ENCODE measurements at places on chromosomes 12 and 14.

- DNase-seq: no peak
Measured at GRCh38 chr12:19398376-19399363, 40.6 kb upstream of the AEBP2 start.

GRCh38 chr12:104582739-104583138, 126.0 kb downstream of the CHST11 start:
- DNase-seq: no peak

- DNase-seq: peak; percentile 76
Measured at GRCh38 chr14:104794099-104794498, 1.4 kb downstream of the AKT1 start.

DNA sequence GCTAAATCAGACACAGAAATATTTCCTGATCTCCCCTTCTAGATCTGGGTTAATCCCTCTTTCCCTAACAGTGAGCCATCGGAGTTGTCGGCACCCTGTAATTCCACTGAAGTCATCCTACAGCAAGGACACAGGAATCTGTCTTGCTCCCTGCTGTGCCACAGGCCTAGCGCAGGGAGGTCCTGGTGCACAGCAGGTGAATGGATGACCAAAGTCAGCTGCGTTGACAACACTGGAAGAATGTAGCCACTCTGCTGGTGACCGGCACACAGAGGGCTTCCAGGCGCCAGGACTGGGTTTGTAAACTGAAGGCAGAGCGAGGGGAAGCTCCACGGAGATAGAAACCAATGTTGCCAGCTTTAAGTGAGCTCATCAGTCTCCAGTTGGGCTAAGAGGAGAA, 23.6 kb downstream of the TMEM229B start:
- no peak for DNase-seq

GRCh38 chr14:104639471-104639870, 34.9 kb upstream of the TMEM179 start:
- DNase-seq: no peak

DNA sequence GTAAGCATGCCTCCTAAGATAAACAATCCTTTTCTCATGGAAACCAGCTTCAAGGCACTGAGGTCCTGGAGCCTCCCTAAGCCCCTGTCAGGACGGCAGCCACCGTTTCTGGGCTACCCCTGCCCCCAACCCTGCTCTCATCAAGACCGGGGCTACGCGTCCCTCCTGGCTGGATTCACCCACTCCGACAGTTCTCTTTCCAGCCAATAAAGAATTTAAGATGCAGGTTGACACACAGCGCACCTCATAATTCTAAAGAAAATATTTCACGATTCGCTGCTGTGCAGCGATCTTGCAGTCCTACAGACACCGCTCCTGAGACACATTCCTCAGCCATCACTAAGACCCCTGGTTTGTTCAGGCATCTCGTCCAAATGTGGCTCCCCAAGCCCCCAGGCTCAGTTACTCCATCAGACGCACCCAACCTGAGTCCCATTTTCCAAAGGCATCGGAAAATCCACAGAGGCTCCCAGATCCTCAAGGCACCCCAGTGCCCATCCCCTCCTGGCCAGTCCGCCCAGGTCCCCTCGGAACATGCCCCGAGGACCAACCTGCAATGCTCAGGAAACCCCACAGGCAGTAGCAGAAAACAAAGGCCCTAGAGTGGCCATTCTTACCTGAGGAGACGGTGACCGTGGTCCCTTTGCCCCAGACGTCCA, 336.3 kb downstream of the TMEM121 start:
- DNase-seq: no peak

GRCh38 chr14:79161571-79161970, 991.4 kb downstream of the NRXN3 start:
- peak; percentile 64 for DNase-seq

- DNase-seq: no peak
Measured at GRCh38 chr12:115085594-115085993, 401.6 kb upstream of the TBX3 start.

DNA sequence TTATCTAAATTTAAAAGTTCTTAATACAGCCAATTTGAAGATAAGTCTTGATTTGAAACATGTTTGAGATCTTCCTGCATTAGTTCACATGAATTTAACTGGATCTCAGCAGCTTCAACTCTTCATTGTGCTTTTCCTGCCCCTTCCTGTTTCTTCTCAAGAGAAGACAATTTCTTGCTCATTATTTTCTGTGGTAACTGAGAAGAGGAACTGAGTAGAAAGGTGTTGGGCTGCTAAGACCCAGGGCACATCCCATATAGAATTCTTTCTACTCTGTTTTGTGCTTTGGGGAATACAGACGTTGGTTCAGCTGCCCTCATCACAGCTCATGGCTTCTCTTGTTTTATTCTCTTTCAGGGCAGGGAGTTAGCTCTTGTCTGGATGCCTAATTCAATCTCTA, 110.2 kb downstream of the SNAPC1 start:
- no peak for DNase-seq

DNA sequence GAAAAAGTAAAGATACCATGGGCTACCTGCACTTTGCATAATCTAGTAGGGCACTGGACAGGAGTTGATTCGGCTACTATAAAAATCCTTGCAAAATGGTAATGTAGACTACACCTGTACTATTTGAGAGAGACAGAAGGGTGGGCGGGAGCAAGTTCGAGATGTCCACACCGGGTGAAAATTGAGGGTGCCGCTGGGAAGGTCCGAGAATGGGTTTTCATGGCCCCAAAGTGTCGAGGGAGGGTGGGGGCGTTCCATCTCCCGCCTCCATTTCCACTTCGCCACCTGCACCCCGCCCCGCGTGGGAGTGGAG, 648 bp downstream of the SNX6 start:
- no peak for DNase-seq

DNA sequence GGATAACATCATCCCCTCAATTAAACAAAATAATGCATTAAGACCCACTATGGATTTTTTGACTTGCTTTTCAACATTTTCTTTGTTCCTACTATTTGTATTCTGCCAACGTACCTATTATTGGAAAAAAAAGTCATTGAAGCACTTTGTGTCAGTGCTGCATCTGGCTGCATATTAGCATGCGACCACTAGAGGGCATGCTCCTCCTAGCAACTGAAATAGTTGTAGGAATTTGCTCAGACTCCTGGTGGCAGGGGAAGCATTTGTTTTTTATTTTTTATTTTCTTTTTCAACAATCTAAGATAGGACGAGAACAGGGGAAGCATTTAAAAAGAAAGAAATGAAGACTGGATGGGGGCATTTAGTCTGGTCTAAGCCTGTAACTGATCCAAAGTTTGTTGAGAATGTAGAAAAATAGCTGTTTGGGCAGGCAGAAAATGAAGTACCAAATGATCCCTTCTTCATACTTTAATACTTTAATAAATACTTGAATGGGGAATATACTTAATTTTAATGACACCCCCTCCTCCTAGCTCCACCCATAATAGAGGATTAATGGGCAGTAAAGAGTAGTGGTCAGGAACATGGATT, 14.5 kb upstream of the CLEC4A start:
- peak; percentile 74 for DNase-seq

DNA sequence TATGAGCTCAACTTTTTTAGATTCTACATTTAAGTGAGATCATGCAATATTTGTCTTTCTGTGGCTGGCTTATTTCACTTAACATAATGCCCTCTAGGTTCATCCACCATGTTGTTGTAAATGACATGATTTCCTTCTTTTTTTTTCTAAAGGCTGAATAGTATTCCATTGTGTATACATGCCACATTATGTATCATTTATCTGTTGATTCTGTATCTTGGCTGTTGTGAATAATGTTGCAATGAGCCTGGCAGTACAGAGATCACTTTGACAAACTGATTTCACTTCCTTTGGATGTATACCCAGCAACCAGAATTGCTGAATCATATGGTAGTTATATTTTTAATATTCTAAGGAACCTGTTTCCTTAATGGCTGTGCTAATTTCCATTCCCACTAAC, 19.1 kb downstream of the FBXW8 start:
- no peak for DNase-seq

- peak; percentile 64 for DNase-seq
Measured at GRCh38 chr14:69242311-69243224, 17.4 kb upstream of the GALNT16 start.

DNA sequence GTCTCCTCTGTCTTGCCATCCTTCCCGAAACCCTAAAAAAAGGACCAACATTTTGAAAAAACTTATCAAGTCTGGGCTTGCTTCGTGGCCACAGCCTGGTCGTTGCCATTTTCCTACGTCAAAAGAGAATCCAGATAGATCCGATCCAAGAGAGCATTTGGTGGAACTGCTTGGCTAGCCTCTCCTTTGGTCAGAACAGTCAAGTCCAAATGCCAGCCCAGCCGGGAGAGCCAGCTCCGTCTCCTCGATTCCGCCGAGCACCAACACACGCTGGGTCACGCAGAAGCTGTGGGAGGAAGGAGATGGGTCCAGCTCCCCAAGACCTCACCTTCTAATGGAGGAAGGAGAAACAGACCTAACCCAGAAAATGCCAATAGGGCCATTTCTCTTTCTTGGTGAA, 9.3 kb upstream of the PRIMA1 start:
- DNase-seq: no peak

DNA sequence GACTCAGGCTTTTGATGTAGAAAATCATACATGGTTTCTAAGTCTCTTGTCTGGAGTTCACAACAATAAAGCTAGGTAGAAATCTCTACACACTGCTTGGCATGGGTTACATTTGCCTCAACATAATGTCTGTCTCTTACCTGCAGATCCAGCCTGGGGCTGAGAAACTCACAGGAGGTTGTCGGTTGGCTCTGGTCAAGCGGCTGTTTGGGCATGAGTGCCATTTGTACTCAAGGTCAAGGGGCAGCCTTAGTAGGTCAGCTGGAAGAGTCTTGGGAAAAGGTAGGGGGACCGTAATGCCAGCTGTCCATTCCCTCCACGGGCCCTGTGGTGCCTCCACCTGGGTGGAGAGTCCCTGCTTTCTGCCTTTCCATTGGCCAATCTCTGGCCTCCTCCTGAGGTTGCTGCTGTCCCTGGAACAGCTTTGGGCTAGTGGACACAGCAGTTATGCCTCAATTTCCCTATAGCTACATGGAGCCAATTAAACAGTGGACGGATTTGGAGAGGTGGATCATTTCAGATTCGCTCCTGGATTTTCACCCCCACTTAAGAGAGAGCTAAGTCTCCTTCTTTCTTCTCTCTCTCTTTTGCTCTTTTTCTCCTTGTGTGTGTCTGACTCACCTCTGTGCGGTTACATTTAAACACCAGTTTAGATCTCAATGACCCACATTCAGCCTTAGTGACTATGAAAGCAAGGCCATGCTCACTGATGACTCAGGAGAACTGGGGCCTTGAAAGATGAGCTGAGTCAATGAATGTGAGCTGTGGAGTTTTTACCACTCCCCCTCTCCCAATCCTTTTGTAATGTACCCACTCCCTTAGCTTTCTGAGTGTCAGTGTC, 132.8 kb upstream of the HIF1A start:
- DNase-seq: peak; percentile 100

DNA sequence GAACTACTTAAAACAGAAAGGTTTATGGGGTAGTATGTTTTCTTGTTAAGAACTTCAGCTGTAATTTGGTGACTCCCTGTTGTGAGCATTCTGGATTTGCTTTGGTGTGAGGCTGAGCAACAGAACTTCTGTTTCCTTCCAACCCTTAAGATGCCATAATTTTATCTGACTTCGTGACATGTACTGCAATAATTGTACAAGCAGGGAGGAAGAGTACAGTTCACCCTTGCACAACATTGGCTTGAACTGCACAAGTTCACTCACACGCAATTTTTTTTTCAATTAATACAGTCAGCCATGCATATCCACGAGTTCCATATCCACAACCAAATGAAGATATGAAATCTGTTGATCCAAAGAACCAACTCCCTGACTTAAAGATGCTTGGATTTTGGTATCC, 42.9 kb upstream of the ANKS1B start:
- DNase-seq: no peak

- DNase-seq: peak; percentile 59
Measured at GRCh38 chr12:71840231-71840847, 780 bp downstream of the TBC1D15 start.

DNA sequence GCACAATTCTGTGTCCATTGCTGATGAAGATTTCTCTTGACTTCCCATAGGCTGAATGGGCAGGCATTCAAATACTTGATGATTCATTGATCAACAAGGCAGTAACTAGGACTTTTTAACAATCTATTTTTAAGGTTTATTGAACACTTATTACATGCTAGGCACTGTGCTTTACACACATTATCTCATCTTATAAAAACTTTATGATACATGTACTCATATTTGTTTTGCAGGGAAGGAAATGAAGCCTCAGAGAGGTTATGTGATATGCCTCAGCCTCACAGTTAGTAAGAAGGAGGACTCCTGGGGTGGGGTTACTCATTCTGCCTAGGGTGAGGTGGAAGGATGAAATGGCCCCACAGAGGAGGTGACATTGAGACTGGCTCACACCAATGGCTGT, 12.9 kb upstream of the EMP1 start:
- peak; percentile 75 for DNase-seq

GRCh38 chr14:61420326-61420725, 98.9 kb downstream of the PRKCH start:
- DNase-seq: no peak

DNA sequence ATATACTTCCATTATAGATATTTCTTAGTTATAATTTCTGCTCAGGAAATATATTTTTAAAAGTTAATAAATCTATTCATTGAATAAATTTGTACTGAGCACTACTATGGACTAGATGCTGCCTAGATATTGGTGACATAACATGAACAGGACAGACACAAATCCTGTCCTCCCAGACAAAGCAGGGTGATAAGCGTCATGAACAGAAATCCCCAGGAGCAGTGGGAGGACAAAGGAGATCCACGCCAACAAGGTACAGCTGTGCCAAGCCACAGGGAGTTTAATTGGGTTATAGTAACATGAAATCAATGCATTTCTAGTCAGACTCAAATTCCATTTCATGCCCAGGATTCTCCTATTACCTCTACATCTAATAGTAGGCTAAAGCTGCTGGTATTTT, 171.8 kb upstream of the CPNE8 start:
- DNase-seq: no peak

- DNase-seq: no peak
Measured at GRCh38 chr14:25349269-25349668, 299.3 kb upstream of the STXBP6 start.

- no peak for DNase-seq
Measured at GRCh38 chr12:80015660-80016059, 80.8 kb upstream of the PPP1R12A start.

- DNase-seq: peak; percentile 96
Measured at GRCh38 chr12:68497702-68498101, 113.0 kb upstream of the RAP1B start.

GRCh38 chr12:66713984-66714383, 35.1 kb upstream of the GRIP1 start:
- DNase-seq: no peak

GRCh38 chr12:64528616-64529015, 76.7 kb downstream of the TBK1 start:
- peak; percentile 21 for DNase-seq

DNA sequence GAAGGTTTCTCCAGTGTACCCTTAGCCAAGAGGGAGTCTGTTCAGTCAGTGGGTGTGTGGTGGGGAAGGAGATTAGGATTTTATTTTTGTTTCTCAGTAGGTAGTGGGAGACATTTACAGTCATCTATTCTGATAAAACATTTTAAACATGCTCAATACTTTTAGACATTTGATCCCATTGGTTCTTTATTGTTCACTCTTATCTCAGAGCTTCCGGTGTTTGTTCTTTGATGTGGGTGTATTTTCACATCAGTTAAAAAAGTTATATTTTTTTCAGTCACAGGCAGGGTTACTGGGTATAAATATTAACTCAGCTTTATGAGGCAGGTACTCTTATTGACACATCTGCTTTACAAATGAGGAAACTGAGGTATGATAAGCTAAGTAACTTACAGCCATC, 43.3 kb upstream of the LRRK2 start:
- DNase-seq: no peak
